CD4-positive, alpha-beta T cell treated with Interleukin-15 for 4 hours (primary cell): ENCODE measurements at places on chromosomes 2 and 18.

DNA sequence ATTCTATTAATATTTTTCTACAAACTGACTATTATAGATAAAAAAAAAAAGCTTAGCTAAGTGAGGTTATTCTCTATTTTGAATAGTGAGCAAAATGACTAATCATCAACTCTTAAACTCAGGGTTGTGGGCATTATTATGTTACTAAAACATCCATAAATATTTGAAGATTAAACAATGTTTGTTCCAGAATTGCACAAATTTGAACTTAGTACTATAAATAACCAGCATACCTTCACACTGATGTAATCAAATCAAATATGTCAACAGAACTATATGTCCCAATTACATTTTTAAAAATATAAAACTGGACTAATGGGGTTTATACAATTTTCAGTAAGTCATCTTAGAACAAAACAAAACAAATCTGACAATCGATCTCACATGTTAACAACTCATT lies 800.9 kb downstream of the LRP1B start:
- DNase-seq: no peak

GRCh38 chr18:75212751-75213090 lies 2.1 kb downstream of the TSHZ1 start:
- DNase-seq: no peak

- DNase-seq: no peak
Observed at GRCh38 chr2:160034396-160034795, 28.0 kb downstream of the PLA2R1 start.

DNA sequence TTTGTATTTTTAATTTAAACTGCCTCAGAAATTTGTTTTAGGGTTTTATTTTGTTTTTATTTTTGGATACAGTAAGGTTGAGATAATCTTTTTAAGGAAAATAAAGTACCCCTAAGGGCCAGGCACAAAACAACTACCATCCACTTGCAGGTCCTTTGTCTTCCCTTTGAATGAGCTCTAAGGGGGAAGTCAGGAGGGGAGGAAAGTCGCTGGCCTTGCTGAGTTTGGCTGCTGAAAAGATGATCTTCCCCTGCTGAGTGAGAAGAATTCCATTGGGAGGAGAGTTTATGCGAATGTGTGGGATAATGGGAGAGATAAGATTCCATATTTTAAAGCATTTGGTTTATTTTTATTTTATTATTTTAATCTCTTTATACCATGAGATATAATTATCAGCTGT lies 100.7 kb downstream of the ARHGAP15 start:
- no peak for DNase-seq

- DNase-seq: no peak
Observed at GRCh38 chr2:118709786-118710185, 137.7 kb downstream of the EN1 start.

DNA sequence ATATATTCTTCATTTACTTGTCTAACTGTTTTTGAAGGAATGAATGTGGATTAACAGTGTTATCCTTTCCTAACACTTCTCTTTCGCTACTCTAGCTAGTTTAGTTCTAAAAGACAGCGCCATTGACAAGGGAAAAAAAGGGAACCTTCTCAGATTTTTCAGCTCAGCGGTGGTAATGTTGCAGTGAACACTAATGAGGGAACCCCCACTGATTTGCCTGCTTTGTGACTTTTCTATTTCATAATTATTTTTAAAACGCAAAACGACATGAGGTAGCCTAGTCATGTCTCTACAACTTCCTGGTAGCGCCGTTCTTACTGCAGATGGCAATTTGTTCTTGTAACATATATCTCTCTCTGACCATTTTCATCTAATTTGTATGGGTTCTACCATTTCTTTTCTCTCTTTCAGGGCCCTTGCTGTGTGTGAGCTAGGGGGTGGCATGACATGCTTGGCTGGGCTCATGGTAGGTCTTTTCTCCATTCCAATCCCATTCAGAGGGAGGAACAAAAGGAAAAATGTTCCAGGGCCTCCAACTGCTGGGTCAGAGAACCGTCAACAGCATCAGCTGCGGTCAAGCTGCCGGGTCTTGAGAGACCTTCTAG lies 235.5 kb upstream of the SIX3 start:
- DNase-seq: no peak

DNA sequence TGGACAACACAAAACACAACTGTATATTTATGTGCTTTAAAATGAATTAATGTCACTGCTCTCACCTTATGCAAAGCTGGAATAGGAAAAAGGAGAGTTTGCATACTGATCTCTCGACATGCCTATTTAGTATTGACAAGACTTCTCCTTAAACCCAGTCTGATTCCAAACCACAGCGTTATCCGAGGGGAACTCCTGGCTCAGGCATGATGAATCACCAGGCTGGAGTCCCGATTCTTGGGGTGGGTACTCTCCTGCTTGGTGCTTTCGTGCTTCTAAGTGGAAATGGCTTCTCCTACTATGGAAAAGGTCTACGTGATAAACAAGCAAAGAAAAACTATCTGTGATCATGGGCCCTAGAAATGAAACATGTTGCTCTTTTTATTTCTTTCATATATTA lies 88.9 kb upstream of the SLC35G4 start:
- DNase-seq: no peak

- no peak for DNase-seq
Observed at GRCh38 chr2:180695586-180696401, 284.6 kb upstream of the UBE2E3 start.

DNA sequence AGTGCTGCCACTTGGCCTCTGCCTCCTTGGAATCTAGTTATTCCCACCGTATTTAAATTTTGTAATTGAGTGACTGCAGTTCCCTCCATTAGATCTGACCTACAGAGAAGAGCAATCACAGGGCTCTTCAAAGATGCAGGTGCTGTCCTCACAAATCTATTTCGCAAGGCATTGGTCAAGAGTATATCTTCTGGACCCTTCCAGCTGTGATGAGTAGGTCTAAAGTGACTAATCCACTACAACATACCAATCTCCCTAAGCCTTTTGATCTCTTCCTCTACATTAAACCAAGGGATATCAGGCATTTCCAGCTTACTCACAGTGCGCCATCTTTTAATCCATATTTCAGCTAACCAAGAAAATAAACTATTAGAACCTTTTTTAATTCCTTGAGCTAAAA lies 65.1 kb upstream of the COL3A1 start:
- DNase-seq: no peak

GRCh38 chr2:41741951-41742595 lies 305.7 kb upstream of the PKDCC start:
- no peak for DNase-seq

DNA sequence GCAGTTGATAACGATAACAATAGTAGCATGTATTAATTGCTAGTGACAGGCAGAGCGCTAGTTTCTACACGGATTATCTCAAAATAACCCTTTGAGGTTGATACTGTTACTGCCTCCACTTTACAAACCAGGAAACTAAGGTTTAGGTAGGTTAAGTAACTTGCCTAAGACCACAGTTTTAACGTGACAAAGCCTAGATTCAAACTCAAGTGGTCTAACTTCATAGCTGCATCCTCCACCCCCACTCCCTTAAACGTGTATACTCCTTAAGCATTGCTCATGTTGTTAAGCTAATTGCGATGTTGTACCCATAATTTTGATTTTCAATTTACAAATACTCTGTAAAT lies 1.2 kb downstream of the ME2 start:
- no peak for DNase-seq

GRCh38 chr2:163800951-163801381 lies 65.2 kb upstream of the FIGN start:
- DNase-seq: no peak

DNA sequence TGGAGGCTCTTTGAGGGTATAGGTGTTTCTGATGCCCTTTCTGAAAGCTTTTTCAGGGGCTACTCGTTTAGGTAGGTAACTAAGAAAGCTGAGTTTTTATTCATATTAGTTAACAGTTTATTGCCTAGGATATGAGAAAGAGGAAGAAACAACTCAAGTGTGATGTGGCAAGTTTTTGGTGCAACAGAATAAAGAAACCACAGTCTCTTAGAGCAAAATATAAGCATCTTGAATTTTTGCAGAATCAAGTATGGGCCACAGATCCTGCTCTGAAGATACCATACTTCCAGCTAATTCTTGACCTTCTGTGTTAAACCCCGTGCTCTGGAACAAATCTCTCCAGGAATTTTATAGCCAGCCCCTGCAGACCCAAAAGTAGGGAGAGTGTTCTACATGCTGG lies 147.7 kb upstream of the SLC1A4 start:
- no peak for DNase-seq

DNA sequence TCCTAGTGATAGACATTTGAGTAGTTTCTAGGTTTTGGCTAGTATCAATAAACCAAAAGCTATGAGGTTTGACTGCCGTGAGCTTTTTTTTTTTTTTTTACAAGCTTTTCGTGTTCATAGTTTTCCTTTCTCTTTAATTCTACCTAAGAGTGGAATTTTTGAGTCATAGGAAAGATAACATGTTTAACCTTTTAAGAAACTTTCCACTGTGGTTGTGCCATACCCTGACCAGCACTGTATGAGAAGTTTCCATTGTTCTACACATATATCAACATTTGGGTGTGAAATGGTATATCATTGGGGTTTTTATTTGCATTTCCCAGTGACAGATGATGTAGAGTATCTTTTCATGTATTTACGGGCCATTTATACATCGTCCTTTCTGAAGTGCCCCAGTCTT lies 31.7 kb downstream of the UBE2F start:
- peak; percentile 36 for DNase-seq

DNA sequence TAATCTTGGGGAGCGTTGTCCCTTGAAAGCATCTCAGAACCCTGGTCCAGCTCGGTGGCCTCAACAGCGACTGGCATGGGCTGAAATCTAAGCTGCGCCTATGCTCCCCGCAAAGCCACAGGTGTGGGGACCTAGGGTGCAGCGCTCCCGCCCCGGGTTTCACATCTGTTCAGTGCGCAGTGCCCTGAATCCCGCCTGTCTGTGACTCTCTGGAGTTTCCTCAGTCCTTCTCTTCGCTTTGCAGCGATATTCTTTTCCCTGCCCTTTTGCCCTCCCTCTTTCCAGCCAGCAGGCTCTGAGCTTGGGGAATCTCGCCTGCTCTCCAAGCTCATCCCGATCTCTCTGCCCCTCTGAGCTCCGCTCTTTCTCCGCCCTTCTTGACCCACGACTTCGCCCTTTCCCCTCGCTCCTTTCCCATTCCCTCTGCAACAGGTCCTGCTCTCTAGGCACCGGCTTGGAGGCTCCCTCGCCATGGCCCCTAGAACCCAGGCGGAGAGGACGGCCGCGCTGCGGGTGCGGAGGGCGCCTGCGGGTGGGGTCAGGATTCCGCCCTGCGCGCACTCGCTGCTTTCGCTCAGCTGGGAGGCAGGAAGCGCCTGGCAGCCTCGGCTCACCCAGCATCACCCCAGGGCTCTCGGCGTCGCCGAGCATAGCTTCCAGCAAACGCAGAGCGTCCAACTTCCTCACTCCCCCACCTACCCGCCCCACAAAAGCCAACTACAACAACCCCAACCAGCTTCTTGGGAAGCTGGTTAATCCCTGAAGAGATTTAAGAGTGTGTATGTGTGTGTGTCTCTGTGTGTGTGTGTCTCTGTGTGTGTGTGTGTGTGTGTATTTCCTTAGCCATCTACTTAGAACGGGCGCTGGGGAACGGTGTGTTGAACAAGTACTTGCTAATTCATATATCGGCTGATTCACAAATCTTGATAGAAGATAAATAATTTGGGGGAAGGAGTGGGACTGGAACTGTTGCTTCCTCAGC lies 1.1 kb downstream of the GRP start:
- DNase-seq: no peak

DNA sequence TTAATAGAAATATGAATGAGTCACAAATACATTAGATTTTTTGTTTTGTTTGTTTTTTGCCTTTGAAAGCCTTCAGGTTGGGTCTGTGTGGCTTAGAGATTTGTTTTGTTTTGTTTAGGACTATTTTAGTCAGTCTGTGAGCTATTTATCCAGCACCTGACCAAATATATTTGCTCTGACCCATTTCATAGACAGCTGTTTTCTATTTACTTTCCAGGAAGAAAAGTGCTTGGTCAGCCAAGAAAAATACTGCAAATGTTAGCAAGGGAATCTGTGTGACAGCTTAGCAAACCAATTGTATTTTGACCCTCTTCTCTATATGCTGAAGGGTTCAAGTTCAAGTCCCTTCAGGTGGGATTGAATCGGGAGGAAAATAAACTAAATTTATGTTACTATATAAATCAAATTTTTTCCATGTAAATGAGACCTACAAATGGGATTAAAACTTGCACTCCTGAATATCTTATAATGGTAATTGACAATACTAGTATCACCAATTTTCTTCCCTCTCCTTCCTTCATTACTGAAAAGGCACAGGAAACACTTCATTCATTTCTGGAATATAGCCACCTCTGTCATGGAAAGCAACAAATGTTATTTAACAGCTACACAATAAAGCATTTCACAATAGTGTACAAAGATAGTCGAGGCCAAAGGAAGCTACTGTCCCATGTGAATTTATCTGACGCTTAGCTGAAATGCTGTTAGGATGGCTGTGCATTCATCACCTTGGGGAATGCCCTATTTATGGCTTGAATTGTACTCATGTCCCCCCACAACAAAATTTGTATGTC lies 23.1 kb upstream of the KLF7 start:
- no peak for DNase-seq

GRCh38 chr18:50658601-50659000 lies 98.7 kb downstream of the MAPK4 start:
- DNase-seq: no peak

DNA sequence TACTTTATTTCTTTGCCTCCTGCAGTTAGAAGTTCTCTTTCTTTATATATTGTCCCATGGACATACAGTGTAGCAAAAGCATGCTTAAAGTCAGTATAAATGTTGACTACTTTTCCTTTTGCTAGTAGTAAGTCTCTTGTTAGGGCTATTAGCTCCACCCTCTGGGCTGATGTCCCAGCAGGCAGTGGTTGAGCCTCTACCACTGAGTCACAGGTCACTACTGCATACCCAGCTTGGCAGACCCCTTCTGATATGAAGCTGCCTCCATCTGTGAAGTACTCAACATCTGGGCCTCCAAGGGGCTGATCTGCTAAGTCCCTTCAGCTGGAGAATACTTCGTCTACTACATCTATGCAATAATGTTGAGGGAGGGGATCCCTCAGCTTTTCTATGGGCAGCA lies 61.0 kb upstream of the SLC35G4 start:
- DNase-seq: no peak

- DNase-seq: no peak
Observed at GRCh38 chr18:57083485-57083884, 63.4 kb upstream of the BOD1L2 start.

DNA sequence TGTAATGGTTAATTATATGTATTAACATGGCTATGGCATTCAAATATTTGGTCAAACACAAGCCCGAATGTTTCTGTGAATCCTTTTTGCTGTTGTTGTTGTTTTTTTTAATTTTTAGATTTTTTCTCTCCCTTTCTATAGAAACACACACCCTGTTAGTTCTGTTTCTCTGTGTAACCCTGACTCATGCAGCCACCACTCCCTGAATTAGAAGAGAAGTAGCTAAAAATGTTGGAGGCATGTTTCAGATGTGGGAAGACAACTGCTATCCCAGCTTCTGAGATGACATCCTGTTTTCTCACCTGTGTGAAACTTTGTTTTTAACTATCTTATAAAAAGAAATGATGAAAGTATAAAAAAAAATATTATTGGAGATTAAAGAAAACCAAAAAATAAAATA lies 219.6 kb upstream of the RGPD4 start:
- DNase-seq: no peak
